ENCODE measurements at places on chromosomes 5 and 9.

- DNase-seq = no peak
These were observed 226.5 kb upstream of the MAP3K1 start for GRCh38 chr5:56588636-56589480.

DNA sequence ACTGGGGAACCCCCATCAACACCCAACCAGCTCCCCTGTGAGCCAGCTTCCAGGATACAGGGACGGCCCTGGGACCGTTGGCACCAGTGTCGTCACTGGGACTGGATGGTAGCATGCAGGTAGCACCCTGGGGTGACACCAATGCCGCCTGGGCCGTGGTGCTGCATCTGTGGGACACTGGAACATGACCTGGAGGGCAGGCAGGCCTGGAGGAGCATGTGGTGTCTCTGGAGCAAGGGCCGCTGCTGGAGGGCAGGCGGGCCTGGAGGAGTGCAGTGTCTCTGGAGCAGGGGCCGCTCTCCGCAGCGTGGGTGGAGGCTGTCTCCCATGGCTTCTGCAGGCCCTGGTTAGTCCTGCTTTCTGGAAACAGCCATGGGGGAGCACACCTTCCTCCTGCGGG is 13.1 kb downstream of the LPCAT1 start:
- no peak for DNase-seq

DNA sequence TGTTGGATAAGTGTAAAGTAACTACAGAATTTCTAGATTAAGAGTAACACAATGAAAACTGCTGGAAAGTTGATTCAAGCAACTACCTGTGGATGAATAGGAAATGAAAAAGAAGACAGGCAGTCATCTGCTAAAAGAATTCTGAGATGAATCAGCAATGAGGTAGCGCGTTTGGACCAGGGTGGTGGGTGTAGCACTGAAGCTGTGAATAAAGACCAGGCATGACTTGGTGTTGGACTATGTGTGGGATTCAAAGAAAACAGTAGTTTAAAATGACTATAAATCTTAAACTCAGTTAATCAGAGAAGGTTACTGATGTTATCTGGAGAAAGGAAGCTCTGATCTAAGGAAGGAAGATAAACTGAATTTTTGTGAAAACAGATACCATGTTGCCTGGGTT is 159.8 kb downstream of the FBN2 start:
- DNase-seq = no peak

DNA sequence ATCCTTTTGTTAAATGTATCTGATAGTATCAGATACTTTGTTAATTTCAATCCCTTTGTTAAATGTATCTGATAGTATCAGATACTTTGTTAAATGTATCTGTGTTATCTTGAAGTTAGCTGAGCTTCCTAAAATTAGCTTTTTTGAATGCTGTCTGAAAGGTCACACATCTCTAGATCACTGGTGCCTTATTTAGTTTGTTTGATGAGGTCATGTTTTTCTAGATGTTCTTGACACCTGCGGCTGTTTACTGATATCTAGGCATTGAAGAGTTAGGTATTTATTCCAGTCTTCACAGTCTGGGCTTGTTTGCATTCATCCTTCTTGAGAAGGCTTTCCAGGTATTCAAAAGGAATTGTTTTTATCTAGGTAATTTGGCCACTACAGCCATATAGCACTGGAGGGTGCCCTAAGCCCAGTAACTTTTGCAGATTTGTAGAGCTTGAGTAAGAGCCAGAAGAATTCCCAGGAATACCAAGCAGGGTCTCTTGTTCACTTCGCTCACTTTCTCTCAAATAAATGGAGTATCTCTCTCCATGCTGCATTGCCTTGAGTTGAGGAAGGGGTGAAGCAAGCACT is 435.4 kb upstream of the GRAMD2B start:
- no peak for DNase-seq

- no peak for DNase-seq
These were observed 29.5 kb downstream of the SH3PXD2B start for GRCh38 chr5:172424808-172425207.

DNA sequence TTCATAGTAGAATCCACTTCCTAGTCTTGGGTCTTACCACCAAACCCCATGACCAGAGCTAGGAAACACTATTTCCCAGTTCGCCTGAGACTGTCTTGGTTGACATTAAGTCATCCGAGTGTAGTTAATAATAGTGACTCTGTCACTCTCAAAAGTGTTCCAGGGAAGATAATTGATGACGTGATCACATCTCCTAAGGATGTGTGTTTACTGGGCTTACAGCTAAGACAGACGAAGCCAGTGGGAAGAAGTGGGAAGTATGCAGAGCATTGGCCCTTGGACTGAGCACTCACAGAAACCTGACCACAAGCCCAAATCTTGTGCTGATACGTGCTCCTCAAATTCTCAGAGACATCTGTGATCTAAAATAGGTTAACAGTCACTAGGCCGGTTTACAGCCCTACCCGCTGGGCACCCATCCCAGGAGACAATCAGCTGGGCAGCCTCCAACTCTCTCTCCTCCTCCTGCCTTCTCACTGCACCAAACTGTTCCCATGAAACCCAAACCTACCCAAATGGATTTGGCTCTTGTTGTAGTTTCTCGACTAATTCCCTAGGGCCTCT is 316.6 kb downstream of the TLE1 start:
- no peak for DNase-seq

Data from SIG-M5 (cell line).